Ascending aorta (tissue), 2 donors: ENCODE measurements at places on chromosomes 16 and 17.

DNA sequence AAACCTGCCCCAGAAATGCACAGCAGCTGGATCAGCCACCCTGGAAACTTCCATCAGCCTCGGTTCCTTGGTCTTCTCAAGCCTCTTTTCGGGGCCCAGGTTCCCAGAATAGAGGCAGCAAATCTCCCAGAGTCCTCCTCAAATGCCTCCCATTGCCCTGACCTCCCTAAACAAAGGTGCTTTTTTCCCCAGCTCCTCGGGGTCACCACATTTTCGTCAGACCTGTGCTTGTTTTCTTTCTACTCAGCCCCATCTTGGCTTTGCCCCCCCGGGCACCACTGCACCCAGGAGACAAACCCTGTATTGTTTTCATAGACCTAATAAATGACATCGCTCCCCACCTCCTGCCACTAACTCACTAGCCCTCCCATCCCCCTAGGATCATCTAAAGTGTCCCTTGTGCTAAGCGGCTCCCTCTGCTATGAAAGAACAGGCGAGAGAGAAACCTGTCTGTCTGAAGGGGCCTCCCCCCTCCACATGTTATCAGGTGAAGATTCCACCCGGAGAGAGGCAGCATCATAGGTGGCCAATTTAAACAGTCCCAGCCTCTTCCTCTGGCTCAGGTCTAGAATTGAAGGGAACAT is 451.1 kb downstream of the SOX9 start:
- DNase-seq, result no peak

- DNase-seq, result no peak
These were observed 236.6 kb upstream of the MYOCD start for GRCh38 chr17:12429116-12429515.

- no peak for DNase-seq
These were observed 206.2 kb downstream of the PRKCB start for GRCh38 chr16:24041834-24042631.

GRCh38 chr16:35735403-35736251 is 2276.2 kb downstream of the TP53TG3F start:
- no peak for DNase-seq

DNA sequence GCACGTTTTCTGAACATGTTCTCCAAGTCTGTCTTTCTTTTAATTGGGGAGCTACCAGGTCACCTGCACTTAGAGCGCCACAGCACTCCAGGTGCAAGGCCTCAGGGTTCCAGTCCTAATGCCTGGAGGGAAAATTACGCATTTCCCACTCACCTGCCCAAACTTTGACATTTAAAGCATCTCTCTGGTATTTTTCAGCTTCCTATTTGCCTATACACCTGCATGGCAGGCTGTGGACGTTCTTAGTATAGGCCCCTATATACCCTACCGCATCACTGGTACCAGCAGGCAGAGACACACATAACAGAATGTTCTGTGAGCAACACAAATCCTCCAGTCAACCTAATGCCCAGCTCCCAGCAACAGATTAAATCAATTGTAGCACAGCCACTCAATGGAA is 213.3 kb downstream of the MRTFB start:
- DNase-seq, result no peak

DNA sequence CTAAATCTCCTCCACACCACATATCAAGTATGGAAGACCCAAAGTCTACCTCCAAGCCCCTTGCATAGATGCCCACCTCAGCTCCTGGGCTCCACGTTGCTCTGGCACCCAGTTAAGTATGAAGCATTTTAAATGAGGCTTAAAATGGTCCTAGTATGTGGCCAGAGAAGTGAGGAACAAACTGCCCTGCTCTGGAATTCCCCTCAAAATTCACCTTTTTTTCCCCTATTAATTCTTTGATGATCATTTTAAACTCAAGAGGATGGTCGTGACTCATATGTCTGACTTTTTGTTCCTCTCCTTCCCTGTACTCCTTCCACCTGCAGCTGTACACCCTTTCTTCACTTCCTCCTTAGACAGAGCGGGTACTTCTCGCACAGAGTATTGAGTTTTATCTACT is 234.5 kb upstream of the MYOCD start:
- no peak for DNase-seq

- DNase-seq, result no peak
These were observed 594 bp upstream of the SLC22A31 start for GRCh38 chr16:89200850-89201411.

DNA sequence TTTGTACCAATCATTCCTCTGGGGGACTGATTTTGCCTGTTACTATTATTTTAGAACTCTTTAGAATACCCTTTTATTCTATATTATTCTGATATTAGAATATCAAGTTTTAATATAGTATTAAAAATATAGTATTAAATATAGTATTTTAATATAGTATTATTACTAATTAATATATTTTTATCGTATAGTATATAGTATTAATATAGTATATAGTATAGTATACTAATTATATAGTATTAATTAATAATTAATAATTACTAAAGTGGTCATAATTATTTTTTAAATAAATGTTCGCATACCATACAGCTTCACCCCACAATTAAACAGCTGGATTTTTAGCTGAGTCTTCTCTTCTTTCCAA is 73.3 kb downstream of the GNAO1 start:
- no peak for DNase-seq

DNA sequence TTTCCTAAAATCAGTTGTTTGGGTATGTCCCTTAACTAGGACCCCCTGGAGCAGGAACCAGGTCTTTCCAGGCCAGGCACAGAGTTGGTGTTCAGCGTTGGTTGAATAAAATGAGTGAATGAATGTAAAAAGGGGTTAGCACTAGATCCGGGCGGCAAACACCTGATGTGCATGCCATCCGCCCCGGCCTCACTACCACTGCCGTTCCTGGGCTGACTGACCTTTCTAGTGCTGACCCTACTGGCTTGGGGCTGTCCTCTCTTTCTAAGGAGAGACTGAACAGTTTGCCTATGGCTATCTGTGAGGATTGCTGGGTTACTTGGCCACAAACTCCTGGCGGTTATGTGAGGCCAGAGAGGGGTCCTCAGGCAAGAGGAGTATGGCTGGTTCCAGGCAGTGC is 10.1 kb upstream of the PHF12 start:
- DNase-seq, result no peak

DNA sequence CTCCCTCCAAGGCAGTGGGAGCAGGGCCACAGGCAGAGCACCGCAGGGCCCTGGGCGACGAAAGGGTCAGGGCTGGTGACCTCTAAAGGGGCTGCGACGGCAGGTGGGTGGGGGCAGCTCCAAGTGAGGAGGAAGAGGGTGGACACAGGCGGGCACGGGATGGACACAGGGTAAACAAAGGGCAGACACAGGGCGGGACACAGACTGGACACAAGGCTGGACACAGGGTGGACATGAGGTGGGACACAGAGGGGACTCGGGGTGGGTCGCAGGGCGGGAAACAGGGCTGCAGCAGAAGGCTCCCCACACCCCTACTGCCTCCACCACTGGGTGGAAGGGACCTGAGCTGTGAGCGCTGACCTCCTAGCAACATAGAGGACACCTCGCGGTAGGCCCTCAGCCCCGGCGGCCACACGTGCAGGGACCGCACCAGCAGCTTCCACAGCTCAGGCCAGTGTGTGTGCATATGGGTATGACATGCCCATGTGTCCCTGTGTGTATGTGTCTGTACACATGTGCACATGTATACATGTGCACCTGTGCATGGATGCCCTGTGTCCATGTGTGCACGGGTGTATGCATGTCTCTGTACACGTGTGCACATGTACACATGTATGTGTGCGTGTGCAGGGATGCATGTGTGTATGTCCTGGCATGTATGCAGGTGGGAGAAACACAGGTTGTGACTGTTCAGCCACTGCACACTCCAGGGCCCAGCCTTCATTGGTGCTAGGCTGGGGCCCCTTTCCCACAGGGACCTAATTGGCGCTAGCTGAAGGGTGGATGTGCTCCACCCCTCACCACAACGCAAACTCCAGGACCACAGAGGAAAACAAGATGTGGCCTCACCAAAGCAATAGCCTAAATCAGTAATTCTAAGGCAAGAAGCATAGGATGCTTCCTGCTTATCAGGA is 7.6 kb downstream of the LMF1 start:
- no peak for DNase-seq

GRCh38 chr16:2492292-2492691 is 17.4 kb downstream of the TBC1D24 start:
- no peak for DNase-seq

DNA sequence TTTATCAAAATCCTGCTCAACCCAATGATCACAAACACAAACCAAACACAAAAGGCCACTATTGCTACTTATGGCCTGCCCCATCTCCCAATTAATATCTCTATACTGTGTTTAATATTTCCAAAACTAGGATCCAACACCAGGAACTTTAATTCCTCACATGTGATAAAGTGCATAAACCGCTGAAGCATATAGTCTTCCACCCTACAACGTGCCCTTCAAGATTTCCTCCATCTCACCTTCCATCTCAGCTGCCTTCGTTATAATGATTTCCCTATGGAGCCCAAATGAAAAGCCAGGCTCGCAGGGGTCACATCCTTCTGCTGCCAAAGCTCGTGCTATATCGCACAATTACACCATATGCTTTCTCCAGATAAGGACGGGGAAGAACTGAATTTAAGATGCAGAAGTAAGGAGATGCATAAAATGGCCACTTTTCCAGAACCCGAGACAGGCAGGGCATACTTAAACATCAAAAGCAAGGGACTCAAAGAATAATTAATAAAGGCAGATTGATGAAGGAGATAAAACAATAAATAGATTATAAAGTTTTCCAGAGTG is 1.8 kb downstream of the MYH10 start:
- DNase-seq, result no peak

GRCh38 chr17:62968445-62968923 is 2.4 kb downstream of the TANC2 start:
- DNase-seq, result peak; percentile 70

- DNase-seq, result no peak
These were observed 114.9 kb upstream of the CACNG5 start for GRCh38 chr17:66720027-66720426.

GRCh38 chr16:46817961-46818360 is 13.0 kb downstream of the C16orf87 start:
- no peak for DNase-seq

DNA sequence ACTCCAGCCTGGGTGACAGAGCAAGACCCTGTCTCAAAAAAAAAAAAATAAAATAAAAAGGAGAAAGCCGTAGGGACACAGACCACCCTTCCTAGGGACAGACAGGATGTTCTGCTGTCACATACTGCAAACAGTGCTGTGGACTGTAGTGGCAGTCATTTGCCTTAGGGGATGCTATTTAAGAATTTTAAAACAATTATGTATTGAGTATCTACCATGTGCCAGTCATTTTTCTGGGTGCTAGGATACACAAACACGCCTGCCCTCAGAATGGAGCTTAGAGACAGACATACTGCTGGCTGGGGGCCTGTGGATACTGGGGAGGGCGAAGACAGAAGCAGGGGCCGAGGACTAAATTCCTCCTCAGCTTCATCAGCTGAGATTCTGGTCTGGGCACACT is 45.5 kb downstream of the MRC2 start:
- DNase-seq, result no peak

DNA sequence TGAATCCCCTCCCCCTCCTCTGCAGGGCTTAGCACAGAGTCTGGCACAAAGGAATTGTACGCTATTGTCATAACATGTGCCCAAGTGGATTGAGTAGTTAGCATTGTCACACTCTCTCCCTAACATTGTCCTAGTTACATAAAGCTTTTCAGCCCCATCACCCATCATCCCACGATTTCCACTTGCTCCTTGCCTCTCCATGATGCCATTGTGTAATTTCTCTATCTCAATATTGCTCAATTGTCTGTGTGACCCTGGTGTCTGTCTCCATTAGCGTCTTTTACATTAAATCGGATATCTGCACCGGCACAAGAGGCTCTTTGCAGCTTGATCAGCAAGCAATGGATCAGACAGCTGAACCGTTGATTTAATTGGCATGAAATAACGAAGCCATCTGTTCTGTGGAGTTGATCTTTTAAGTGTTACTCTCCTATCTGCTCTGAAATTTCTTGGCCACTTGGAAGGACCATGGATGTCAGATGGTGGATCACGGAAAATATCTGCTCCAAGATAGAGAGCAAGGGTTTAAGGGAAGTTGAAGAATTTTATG is 77.0 kb upstream of the HS3ST4 start:
- DNase-seq, result no peak

DNA sequence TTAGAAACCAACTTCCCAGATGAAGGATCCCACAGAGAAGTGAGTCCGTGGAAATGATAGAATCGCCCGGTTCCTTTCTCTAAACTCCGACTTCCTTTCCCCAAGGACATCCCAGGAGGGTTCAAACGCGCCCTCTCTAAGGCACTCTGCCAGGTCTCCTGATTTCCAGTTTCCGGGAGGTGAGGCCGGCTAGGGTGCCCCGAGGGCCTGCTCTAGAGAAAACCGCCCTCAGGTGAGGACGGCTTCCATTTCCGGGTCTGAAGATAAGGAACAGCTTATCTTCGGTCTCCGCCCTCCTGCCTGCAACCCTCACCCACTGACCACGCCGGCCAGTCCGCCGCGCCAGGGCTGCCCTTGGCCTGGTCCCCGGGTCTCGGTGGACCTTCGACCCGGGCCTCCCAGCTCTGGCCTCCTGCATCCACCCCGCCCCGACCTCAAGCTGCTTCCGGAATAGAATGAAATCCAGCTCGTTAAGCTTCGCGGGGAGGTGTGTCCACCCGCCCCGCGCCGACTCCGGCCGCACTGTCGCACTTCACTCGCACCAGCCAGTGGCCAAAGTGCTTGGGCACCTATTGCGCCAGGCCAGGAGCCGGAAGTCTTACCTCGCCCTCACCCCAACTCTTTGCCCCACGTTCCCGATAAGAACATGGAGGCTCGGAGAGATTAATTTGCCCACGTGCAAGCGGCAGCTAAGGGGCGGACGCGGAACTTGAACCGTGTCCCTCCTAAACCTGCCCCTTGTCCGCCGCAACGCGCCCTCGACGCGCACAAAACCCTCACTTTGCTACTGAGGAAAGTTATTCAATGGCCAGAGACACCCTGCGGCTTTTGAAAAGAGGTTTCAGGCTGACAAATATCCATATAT is 836 bp upstream of the MMP15 start:
- DNase-seq, result no peak

- DNase-seq, result no peak
These were observed 233.5 kb downstream of the CCDC182 start for GRCh38 chr17:57511475-57512123.

GRCh38 chr17:75498039-75498725 is 17.2 kb downstream of the CASKIN2 start:
- DNase-seq, result no peak

- no peak for DNase-seq
These were observed 46.5 kb downstream of the FAM222B start for GRCh38 chr17:28796062-28796461.

DNA sequence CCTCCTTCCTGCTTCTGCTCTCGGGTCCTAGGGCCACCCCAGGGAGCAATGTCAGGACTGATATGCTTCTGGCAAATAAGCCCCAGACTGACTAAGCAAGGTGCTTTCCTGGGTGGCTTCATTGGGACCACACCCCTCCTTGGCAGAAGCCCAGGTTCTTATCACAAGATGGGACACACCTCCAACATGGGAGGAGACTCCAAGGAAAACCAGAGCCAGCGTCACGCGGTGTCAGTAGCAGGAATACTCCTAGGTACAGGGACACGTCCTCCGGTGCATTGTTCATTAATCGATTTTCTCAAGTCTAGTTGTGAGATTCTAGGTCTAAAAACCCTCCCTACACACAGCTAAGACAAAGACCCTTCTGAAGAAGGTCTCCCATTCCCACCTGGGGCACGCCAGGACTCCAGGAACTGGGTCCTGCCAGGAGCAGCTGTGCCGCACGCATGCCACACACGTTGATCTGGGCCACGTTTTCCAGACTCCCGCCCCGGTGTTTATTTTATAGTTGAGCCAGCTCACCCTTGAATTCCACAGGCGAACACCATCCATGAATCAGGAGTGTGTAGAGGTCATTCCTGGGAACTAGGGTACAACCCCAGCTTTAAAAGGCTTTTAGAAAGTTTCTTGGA is 30.8 kb downstream of the FA2H start:
- no peak for DNase-seq
